ENCODE measurements at places on chromosomes 5 and 9.

DNA sequence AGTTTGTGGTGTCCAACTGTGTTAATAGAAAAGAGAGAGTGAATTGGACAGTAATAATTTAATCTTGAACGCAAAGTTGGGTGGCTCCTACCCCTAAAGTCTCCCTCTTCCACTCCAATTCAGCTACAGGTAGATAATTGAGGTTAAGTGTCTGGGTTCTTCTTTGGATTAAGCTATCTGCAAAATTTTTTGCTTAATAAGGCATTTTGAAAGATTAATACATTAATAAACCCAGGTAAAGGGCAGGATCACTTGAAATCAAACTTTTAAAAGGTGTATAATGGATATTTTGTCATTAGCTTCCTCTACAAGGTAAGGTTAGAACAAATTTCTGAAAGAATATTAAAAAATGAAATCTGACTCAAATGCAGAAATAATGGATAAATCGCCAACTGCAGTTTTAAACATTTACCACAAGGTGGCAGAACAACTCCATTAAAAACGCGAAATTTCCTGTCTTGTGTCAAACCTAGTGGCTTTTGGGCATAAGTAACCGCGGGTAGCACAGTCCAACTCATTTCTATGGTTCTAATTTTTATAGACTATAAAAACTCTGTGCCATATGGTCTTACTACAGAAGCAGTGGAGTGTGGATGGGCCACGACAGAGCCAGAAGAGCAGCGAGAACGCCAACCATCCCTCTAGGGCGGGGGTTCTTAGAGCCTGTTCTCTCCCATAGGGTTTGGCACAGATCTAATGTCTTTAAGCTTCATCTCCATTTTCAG, 276.5 kb downstream of the ARHGEF28 start:
- peak; percentile 74 for DNase-seq

- DNase-seq, result no peak
Measured at GRCh38 chr9:127943011-127943662, 5.5 kb upstream of the DPM2 start.

- no peak for DNase-seq
Measured at GRCh38 chr9:9612755-9613154, 1000.0 kb downstream of the PTPRD start.

DNA sequence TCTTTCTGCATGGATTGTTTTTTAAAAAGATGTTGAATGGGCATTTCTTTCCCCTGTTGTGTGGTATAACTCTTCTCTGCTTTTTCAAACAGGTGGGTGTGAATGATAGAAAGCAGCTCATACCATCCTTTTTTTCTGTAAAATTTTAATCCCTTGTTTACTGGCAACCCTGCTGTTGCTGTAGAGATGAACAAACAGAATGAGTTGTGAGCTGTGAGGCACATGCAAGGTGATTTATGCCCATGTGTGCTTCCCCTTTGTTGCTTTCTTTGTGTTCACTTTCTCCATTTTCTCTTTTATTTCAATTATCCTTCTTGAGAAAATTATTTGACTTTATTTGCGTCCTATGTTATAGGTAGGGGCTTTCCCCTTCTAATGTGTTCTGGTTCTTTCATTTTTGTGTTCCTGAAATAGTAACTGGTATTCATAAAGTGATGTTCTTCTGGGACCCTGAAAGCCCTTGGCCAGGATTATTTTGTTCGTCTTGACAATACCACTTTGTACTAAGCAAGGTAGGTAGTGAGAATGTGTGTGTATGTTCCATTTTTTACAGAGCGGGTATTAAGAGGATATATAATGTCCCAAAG, 79.9 kb downstream of the AOPEP start:
- DNase-seq, result no peak

- no peak for DNase-seq
Measured at GRCh38 chr9:135090547-135090946, 3.1 kb downstream of the OLFM1 start.

DNA sequence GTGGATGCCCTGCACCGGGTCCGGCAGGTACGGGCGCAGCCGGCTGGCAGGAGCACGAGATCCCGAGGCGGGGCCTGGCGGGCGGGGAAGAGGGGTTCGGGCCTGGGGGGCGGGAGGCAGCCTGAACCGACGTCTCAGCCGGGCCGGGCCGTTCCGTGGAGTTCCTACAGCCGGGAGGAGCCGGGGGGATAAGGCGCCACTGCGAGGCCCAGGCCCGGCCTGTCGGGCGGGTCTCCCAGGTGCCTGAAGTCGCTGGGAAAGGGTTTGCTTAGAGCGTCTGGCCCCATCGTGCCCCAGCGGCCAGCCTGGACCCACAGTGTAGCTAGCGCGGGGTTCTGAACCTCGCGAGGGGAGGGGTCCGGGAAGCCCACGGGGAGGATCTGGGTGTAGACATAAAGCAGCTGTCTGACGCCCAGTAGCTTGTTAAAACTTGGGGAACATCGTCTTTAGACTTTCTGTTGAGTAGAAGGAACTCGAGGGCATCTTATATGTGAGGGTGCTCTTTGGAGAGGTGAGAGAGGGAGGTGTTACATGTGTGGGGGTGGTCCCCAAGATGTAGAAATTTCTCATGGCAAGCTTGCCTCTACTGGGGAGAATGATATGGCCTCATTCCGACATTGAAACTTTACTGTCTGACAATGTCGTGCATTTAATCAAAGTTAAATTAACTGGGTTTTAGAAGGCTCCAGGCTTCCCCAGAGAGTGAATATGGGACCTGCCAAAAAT, 524 bp downstream of the FUBP3 start:
- no peak for DNase-seq

GRCh38 chr9:72581694-72582093, 60.3 kb downstream of the TMC1 start:
- DNase-seq, result no peak

DNA sequence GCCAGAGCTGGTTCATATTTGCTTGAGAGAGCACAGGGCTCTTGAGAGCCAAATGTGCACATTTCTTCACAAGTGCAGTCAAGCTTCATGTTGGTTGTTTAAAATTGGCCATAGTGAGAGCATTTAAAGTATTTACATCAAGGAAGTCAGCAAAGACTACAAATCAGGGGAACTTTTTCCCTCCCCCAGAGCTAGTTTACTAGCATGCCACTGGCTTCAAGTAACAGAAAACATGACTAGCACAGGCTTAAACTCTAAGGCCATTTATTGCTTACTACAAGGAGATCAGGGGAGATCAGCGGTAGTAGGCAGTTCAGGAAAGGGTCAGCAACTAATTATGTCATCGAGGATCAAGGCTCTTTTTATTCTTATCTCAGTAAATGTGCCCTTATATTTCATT, 11.0 kb upstream of the CCDC171 start:
- DNase-seq, result no peak

DNA sequence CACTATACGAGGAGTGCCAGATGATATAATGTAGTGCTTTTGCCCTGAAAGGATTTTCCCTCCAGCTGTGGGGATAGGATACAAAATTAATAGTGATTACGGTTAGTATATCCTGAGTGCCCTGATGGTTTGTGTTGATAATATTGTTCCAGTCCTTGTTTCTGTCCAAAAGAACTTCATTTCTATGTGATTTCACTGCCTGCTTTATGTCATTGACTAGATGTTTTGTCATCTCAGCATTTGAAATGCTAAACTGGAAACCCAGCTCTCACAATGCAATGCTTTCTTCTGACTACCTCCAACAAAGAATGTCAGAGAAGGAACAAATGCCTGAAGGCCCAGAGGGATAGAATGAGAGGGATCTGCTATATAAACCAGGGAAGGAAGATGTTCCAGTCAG, 177.8 kb downstream of the NIPBL start:
- DNase-seq, result no peak

DNA sequence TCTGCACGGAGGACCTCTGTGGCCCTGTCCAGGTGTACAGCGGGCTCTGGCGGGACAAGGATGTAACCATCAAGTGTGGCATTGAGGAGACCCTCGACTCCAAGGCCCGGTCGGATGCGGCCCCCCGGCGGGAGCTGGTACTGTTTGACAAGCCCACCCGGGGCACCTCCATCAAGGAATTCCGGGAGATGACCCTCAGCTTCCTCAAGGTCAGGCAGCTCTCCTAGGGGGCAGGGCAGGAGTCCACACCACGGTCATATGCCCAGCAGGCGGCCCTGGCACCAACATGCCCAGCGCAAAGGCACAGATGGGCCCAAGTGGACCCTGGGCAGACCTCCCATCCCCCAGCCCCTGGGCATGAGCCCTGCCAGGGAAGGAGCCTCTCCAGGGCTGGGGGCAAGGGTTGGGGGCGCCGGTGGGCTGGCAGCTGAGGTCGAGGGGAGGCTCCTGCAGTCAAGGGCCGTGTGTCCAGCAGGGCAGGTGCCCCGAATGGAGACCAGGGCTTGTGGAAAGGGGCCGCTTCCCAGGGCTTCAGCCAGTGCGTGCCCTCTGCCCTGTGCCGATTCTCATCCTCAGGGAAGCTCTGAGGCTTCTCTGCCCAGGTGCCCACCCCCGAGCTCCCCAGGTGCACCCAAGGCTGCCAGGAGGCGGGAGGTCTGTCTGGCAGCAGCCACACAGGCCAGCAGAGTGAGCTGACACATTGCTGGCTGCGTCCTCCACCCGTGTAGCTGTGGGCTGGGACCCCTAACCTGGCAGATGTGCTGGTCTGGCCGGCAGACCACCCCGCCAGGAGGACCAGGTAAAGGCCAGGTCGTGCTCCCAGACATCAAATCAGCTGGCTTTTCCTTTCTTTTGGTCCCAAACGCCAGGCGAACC, 10.0 kb downstream of the DIPK1B start:
- DNase-seq, result no peak

DNA sequence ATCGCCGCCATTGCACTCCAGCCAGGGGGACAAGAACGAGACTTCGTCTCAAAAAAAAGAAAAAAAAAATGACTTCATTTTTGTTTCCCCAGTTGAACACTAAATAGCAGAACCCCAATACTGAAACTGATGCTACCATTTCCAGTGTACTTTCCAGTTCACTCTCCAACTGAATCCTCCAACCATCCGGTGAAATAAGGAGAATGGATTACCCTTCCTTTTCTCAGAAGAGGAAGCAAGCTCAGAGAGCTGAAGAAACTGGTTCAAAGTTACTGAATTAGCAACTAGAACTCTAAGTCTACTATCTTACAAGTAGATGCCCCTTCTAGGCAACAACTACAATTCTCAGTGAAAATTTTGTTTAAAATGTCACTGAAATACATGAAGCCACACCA, 3.9 kb downstream of the FAM13B start:
- no peak for DNase-seq

DNA sequence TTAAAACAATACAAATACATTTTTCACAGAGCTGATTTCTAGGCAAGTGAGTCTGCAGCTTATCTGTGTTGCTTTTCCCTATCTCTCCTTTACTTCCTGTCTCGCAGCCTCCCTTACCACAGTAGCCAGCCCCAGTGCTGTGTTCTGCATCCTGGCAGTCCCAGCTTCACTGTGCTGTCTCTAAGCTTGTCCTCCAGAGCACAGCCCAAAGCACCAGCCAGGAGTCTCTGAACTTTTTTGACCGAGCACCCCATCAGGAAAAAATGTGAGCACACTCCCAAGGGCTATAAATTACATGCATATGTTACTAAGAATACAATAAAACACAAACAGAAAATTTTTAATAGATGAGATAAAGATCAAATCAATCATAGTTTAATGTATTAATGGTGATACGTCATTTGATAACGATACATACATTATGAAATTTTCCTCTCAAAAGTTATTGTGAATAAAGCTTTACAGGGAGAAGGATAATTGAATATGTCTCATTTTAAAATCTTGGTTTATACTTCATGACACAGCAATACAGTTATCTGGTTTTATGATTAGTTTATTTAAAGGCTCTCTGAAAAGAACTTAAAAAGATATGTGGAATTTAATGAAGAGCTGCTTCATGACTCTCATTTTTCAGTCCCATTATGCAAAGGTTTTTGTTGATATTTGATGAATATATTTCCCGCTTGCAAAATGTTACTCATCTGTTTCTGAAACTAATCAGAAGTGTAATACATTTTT, 7.3 kb upstream of the RHOBTB3 start:
- DNase-seq, result no peak

GRCh38 chr5:131394128-131394527, 130.3 kb downstream of the CDC42SE2 start:
- peak; percentile 50 for DNase-seq

DNA sequence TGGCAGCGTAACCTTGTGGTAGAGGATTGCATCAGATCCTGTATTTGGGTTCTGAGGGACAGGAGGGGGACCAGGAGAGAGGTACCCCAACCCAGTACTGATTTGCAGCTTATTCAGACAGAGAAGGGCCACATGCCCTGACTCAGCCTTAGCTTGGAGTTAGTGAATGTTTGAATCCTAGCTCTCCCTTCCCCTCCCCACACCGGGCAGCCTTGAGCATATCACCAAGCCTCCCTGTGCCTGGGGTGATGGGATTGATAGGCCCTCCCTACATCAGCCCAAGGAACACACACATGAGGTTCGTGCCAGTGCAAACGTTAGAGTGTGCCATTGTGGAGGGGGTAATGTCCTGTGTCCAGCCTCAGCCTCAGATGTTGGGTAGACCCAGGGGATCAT, 71.9 kb downstream of the AMBP start:
- DNase-seq, result no peak

DNA sequence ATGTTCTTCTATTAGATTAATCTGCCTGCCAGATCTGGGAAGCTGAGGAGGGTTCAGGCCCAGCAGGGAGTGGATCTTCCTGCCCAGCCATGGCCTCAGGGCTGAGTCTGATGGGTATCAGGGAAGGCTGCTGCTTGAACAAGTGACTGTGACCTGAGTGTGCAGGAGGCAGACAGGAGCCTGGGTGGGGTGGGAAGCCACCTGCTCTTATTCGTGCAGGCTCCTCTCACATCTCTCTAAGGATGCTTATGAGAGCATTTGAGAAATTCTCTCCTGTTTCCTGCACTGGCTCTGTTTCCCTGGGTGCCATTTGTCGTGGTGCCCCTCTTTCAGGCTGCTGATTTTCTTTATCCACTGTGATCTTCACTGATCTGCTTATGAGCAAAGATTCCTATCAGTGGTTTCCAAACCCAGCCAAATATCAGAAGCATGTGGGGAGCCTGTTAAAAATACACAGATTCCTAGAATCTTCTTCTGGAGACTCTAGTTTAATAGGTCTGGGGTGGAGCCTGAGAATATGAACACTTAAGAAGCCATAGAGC, 2.1 kb downstream of the RGS3 start:
- DNase-seq, result no peak

DNA sequence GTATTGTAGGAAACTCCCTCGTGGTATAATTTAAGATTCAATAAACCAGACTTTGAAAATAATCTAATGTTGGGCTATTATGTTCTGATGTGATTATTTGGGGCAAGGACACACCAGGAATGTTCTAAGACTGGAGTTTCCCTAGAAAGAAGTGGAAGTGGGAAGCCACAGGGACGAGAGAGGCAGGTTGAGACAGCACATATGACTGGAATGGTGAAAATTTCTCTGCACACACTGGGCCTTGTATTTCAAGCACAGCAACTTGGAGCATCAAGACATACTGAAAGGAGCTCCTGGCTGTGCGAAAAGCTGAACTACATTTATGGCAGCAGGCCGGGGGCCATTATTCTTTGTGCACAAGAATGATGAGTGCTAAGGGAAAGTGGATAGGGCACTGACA, 98.2 kb downstream of the CETN3 start:
- DNase-seq, result no peak

GRCh38 chr5:55377810-55378209, 70.0 kb downstream of the MTREX start:
- no peak for DNase-seq

Data from fibroblast of mammary gland (primary cell).